ENCODE measurements at places on chromosomes 1 and 21.

DNA sequence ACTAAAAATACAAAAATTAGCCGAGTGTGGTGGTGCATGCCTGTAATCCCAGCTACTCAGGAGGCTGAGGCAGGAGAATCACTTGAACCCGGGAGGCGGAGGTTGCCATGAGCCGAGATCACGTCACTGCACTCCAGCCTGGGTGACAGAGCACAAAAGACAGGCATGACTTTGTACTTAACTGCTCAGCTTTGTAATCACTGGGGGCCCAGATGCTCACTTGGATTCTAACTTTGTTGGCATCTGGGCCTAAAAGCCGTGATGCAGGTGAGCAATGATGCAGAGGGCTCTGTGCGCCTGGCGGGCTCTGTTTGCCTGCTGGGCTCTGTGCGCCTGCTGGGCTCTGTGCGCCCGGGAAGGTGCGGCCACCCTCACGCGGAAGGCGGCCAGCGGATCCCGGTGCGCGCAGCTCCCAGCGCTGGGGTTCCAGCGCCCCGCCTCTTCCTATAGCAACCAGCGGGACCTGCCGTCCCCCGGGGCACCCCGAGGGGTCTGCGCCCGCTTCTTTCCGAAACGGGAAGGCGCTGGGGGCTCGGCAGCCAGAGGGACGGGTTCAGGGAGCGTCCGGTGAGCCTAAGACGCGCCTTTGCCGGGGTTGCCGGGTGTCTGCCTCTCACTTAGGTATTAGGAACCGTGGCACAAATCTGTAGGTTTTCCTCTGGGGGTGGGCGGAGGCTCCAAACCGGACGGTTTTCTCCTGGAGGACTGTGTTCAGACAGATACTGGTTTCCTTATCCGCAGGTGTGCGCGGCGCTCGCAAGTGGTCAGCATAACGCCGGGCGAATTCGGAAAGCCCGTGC, 31.7 kb downstream of the PRMT2 start:
- DNase-seq: peak; percentile 11

GRCh38 chr1:17141441-17142197, 22.4 kb upstream of the PADI2 start:
- DNase-seq: no peak

DNA sequence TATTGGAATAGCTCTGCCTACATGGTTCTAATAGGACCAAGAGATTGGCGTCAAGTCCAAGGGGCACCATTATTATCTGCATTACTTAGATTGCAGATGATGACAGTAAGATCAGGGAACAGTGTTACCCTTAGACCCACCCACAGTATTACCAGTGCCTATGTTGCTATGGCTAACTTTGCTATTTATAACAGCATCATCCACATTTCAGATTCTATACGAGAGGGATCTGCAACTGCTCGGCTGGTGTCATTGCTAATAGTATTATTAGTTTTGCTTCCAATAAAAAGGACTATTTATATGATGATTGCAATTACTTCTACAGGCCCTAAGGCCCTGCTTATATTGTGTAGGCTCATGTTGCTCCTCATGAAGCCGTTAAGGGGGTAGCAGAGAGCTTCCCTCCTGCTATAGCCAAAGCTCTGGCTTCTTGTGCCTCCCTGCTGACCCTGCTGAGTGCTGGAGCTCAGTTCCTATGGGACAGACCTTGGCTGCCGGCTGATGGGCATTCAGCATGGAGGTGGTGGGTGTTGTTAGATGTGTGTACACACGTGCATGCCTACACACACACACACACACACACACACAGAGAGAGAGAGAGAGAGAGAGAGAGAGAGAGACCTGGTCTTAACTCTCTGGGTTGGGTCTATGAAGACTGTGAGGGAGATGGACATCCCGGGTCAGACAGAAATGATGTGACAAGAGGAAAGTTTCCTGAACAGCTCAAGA, 1.3 kb downstream of the BCAN start:
- DNase-seq: no peak

GRCh38 chr21:43832158-43832550, 32.9 kb upstream of the AGPAT3 start:
- no peak for DNase-seq

GRCh38 chr1:4214826-4215225, 314.8 kb upstream of the C1orf174 start:
- no peak for DNase-seq

DNA sequence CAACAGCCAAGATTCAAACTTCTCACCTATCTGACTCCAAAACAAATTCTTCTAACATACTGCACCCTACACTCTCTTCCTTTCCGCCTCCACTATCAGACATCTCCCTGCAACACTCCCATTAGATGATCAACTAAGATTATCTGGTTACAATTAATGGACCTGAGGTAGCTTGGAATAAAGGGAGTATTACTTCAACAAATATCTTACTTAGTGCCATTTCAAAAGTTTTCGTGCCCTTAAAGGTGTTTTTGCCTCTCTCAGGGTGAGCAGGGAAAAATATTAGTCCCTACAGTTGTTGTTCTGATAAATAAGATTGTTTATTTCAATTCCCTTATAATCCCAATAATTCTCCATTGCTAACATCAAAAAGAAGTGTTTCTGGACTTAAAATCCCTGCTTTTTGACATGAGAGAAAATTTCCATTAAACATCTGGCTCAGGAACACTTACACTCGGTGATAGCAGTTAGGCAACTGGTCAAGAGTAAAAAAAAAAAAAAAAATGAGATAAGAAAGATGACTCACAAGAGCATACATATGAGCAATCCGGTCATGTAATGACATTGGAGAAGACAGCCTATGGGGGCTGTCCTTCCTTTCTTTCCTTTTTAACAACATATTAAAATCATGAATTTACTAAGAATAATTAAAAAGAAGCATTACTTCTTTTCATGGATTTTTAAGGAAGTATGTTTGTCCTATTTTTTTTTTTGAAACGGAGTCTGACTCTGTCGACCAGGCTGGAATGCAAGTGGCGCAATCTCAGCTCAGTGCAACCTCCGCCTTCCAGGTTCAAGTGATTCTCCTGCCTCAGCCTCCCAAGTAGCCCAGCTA, 7.6 kb downstream of the RSBN1 start:
- DNase-seq: peak; percentile 51

DNA sequence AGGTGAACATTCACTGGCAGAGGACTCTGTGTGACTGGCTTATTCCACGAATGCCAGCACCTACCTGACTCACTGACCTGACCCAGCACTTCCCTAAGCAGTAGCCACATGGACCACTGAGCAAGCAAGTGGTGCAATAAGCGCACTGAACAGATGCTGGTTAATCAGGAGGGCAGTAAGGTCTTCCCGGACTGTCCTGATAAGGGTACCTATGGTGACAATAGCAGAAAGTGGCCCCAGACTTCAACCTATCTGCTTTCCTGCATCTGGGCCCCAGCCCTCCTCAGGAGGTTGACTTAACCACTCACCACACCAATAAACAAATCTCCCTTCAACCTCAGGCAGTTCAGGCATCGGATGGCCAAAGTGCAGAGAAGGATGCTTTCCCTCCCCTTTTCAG, 65.7 kb downstream of the SETD4 start:
- no peak for DNase-seq

DNA sequence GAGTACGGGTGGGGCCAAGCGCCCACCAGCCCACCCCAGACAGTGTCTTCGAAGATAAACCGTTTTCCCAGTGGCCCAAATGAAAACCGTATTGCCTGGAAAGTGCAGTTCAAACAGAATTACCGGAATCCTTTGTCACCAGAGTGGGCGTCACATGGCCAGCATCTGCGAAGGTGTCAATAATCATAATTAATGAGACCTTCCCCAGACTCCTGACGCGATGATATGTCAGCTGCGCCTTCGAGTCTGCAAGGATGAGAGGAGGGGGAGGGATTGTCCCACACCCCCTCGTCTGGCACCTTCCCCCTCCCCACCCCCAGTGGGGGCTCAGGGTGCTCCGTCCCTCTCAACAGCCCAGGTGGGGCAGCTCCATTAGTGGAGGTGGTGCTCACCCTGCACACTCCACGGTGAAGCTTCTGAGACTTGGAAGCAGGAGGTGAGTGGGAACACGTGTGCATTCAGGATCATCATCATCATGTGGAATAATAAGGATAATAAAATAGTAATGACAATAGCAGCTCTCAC, 215.1 kb downstream of the PTPRU start:
- DNase-seq: no peak

- DNase-seq: no peak
Observed at GRCh38 chr1:245978915-245979314, 528.2 kb downstream of the SMYD3 start.

DNA sequence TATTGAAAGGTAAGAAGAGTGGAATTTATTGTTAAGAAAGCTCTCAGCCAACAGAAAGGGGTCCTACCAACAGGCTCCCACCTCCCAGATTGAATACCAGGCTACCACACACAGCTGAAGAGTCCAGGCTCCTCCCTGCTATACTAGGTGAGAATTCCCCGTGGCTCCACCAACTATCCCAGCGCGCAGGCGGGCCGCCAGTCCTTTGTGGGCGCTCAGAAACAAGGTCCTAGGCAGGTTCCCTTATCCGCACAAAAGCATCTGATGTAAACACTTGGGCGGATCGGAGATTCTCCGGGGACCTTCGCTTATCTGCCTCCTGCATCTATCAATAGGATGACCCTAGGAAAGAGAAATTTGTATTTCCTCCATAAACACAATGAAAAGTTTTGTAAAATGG, 423.9 kb upstream of the ADGRL4 start:
- no peak for DNase-seq

GRCh38 chr1:230407351-230407750, 18.8 kb downstream of the PGBD5 start:
- DNase-seq: no peak

- DNase-seq: peak; percentile 51
Observed at GRCh38 chr21:36207577-36208320, 51.1 kb downstream of the DOP1B start.

DNA sequence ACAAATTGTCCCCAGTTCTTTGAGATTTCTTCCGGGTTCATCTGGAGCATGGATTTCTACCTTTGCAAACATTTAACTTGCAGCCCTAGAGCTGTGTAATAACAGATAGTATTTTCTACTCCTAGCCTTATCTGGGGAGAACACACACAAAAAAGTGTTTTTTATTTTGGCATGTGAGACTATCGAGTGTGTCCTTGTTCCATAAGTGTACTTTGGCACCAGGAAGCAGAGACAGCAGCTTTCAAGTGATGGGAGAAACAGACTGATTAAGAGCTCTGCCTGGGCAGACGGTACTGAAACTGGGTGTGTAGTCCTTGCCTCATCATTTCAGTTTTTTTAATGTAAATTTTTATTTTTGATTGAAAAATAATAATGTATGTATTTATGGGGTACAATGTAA, 297.4 kb downstream of the ST6GALNAC3 start:
- DNase-seq: no peak

- DNase-seq: no peak
Observed at GRCh38 chr1:155322571-155322952, 1.9 kb downstream of the RUSC1 start.

DNA sequence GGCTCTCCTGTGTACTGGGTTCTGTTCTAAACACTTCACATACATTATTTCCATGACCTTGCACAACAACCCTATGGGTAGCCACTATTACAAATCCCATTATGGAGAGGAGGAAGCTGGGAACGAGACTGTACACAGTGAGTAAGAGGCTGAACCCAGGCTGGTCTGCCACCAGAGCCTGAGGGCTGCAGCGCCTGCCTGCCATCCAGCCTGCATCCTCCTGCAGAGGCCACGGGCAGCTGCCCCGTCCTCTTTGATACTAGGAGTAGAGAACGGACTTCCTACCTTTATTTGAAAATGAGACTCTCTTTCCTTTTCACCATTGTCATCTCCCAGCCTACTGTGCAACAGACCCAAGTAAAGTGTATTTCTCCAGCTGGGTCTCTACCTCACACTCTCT, 370.0 kb downstream of the HHAT start:
- DNase-seq: no peak

GRCh38 chr21:39136711-39137110, 46.5 kb downstream of the PSMG1 start:
- peak; percentile 31 for DNase-seq

- DNase-seq: no peak
Observed at GRCh38 chr1:55839626-55840025, 624.5 kb upstream of the USP24 start.

All from brain microvascular endothelial cell (primary cell).